Retinal pigment epithelial cell (primary cell): ENCODE measurements at places on chromosomes 4 and X.

- no peak for DNase-seq
Observed at GRCh38 chr4:173332021-173332487, 2.1 kb downstream of the HMGB2 start.

DNA sequence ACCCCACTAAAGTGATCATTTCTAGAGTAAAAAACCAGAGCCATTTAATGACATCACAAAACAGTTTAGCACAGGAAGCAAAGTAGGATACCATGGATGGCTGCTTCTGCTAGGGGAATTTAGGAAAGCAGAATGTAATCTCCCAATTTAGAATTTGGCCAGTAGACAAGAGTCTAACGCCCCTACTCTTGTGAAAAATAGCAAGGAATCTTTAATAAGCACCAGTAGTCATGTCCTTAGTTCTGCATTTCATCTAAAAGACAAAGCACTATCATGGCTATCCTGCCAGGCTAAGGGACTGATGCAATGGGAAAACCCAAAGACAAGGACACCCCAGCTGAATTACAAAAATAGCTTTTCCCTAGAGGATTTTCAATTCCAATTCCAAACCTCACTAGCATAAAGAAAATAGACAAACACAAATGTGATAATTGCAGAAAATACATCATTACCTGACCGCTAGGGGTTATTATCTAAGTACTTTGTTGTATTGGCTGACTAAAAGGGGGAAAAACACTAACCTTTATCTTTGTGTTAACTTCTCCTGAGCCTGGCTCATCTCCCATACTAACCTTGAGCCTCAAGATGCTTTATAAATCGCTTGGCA lies 2.6 kb upstream of the AMMECR1 start:
- no peak for DNase-seq

DNA sequence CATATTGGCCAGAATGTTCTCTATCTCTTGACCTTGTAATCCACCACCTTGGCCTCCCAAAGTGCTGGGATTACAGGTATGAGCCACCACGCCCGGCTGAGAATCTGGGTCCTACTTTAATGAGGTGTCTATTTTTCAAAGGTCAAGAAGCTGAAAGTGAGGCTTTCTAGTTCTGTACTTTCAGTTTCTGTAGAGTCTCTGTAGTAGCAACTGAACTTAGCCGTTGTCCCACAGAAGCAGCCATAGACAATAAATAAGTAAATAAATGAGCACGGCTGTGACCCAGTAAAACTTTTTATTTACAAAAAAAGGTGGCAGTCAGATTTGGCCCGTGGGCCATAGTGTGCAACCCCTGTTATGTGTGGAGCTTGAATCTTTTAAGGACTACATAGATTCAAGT lies 92.0 kb downstream of the FNIP2 start:
- no peak for DNase-seq

- DNase-seq: no peak
Observed at GRCh38 chr4:1746265-1746691, 25.0 kb downstream of the TACC3 start.

- DNase-seq: no peak
Observed at GRCh38 chr4:138241281-138242075, 671 bp downstream of the SLC7A11 start.

DNA sequence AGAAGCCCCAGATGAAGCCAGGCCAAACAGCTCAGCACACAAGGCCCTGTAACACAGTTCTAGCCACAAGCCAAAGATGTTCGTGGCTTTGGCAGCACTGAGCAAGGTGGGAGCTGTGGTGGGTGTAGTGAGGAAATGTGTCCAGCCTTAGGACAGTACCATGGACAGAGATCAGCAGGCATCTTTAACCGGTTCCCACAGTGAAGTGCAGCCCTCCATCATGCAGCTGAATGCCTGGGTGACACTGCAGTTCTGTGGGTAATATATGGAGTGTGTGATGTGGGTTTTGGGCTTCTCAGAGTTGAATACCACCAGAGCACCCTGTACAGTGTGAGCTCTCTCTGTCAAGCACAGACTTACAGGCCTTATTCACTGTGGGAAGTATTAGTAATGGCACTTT lies 6.0 kb upstream of the NEXMIF start:
- DNase-seq: no peak

- DNase-seq: no peak
Observed at GRCh38 chrX:69015564-69016292, 149.5 kb downstream of the PJA1 start.

- DNase-seq: no peak
Observed at GRCh38 chr4:121898150-121898549, 27.9 kb upstream of the BBS7 start.

GRCh38 chr4:117796677-117797076 lies 237.6 kb upstream of the NDST3 start:
- no peak for DNase-seq

DNA sequence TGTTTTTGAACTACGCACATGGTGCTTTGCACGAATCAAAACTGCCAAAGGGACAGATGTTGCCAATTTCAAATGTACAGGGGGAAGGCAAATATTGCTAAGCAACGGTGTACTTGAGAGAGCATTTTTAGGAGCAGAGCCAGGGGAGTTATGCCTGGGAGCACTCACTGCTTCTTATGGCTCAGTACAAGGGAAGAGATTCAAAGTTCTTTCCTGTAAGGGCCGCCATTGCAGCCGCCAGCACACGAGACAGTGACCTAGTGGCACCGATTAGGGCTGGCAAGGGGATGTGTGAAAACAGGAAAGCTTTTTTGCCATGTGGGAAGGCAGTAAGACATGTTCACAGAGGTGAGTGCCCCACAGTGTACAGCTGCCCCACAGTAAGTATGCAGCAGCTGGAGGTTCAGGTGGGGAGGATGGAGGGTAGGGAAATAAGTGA lies 133.8 kb downstream of the AFF1 start:
- DNase-seq: no peak

DNA sequence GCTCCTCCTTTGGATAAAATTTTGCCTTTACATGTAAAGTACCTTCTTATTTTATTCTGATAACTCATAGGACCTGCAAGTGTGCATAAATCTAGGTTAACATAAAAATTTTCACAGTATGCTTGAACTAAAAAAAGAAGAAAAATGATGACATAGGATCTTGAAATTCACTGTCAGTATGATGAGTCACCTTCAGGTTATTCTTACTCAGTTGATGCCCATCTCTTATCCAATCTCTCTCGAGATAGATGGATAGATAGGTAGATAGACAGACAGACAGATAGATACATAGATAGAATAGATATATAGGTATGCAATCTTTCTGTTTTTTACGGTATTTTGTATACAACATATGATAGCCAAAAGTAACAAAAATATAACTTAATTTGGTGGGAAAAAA lies 485.5 kb downstream of the NAF1 start:
- DNase-seq: no peak

GRCh38 chr4:185740471-185740873 lies 71.5 kb downstream of the SORBS2 start:
- no peak for DNase-seq

GRCh38 chr4:128451270-128451905 lies 163.8 kb upstream of the PGRMC2 start:
- no peak for DNase-seq

- DNase-seq: no peak
Observed at GRCh38 chr4:180058691-180059215, 2184.4 kb upstream of the TENM3 start.

DNA sequence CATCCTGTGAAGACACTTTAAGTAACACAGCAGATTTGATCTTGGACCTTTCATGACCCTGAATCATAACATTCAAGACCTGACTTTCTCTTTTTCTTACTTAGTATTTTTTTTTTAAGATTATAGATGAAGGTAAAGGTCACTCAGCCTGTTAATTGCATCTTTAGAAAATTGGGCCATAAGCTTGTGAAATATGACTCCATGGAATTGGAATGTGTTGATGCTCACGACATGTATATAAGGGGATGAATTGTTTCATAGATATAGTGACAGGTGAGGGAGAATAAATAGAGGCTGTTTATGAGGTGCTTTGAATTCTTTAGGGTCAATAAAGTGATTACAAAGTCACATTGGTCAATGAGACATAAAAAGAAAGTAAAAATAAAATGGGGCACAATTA lies 27.7 kb upstream of the HS3ST1 start:
- no peak for DNase-seq

DNA sequence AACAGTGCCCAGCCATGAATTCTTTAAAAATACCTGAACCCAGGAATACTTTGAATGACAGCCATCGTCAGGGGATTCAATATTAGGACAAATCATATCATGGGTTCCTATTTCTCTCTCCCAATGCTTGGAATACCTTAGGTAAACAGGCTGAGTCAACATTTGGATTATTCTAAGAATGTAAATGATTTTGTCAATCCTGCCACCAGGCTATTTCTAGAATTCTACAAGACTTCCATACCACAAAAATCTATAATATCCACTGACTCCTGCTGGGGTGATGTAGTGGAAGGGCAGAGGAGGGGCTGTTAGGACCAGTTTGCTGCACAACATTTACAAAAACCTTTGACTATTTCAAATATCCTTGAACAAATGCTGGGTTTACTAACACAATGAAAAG lies 65.2 kb downstream of the IGFBP7 start:
- peak; percentile 83 for DNase-seq

- DNase-seq: no peak
Observed at GRCh38 chr4:177546745-177547144, 104.5 kb upstream of the AGA start.

DNA sequence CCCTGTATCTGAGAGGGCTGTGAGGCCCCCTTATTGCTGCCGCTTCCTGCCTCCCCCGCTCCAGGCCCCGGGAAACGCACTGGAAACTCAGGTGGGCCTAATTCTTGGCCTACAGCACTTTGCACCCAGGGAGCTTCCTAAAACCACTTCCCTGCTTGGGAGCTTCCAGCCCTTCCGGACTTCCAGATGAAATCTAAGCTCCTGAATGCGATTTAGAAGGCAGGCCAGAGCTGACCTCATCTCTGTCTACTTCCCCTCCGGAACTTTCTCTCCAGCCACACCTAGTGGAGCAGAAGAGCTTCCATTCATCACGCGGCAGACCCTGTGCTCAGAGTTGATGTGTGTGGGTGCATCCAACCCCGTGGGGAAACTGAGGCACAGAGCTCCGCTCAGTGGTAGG lies 84.2 kb downstream of the SORCS2 start:
- no peak for DNase-seq

GRCh38 chr4:15131551-15131950 lies 129.3 kb downstream of the CPEB2 start:
- no peak for DNase-seq

DNA sequence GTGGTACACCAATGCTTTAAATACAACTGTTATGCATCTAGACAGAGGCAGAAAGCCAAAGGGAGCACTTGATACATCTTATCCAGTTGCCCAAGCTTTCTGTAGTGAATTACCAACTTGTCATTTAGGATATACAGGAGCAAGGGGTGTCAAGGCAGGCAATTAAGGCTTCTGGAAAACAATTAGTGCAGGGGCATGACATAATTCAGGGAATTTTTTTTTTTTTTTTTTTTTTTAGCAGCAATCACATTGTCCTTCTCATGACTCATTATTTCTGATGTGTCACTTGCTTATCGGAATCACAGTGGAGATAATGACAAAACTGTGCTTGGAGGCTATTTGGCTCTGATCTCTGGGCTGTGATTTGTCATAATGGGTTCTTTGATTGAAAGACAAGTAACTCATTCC lies 259.5 kb downstream of the ARHGAP24 start:
- no peak for DNase-seq

DNA sequence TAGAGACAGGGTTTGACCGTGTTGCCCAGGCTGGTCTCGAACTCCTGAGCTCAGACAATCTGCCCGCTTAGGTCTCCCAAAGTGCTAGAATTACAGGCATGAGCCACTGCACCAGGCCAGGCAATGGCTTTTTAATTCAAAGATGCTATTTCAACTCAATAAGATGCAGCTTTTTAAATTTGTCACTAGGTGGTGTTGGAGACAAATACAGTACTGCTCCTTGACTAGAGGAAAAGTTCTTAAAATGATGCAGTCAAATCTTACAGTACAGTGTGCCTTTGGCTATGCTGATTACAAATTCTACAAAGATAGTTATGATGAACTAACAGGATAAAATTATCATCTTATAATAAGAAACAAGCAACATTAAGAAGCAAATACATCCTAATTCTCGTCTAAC lies 441.1 kb downstream of the KCNIP4 start:
- DNase-seq: no peak

GRCh38 chr4:184590196-184590595 lies 59.1 kb downstream of the CASP3 start:
- no peak for DNase-seq

GRCh38 chr4:94274912-94275311 lies 67.2 kb downstream of the SMARCAD1 start:
- DNase-seq: no peak

DNA sequence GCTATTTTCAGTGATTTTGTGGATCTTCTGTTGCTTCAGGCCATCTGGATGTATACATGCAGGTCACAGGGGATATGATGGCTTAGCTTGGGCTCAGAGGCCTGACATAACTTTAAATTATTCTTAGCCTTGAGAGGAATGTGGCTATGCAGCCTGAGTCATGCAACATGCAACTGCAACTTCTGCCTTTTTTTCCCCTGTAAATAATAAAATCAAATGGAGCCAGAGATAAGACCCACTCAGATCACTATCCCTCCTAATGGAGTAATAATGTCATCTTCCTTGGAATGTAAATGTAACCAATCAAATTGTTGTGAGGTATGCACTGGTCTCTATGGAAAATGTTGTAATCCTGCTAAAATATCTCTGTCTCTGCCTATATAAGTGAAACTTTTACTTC lies 54.9 kb downstream of the MAGEB17 start:
- no peak for DNase-seq

DNA sequence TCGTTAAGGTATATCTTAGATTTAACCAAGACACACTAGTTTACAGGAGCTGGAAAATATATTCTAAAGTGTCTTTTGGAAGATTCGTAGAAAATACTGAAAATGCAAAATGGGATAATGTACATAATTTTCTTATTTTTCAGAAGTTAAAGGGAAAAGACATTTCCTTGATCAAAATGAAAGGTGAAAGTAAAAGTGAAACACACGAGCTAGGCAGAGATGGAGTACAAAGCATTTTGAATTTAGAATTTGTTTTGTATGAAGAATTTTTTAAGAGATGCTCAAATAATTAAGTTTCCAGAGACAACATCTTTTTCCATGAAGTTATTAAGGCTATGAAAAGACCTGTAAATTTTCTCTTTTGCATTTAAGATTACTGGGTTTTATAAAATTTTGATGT lies 2192.6 kb upstream of the AGA start:
- no peak for DNase-seq

DNA sequence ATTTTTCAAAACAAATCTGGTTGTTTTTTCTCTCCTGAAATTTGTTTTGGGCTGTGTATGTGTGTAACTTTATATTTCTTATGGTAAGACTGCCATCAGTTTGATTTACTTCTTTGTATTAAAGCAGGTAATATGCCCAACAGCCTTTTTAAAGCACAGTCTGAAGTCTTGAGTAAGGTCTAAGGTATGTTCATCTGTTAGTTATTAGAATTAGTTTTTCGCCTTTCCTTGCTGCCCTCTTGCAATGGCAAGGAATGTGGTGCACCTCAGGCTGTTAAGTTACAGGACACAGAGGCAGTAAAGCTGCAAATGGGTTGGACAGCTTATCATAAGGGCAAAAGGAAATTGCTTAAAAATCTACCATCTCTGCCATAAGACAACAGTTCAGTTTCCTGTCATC lies 71.8 kb downstream of the METTL14 start:
- DNase-seq: no peak
